Eye (tissue), 1 donor: ENCODE measurements at places on chromosomes 6 and 20.

DNA sequence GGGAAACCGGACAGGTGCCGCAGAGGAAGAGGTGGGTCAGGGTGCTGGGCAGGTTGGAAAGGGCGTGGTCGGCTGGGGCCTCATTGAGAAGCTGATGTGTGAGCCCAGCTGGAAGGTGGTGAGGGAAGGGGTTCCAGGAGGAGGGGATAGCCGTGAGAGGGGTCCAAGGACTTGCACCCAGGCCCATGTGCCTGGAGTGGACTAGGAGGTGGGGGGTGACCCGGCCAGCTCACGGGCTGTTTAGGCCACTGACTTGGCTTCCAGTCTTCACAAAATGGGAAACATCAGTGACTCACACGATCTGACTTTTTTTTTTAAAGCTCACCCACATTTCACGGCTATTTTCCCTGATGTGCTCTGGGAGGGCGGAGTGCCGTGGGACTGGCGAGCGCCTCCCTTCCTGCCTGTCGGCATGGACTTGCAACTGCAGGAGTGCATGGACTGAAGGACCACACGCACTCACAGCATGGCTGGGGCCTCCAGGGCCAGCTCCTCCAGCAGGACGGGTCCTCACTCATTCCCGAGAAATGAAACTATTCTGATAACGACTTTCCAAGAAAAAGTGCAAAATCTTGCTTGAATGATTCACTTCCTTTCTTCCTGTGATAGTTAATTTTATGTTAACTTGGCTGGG, 13.5 kb upstream of the PDE10A start:
- no peak for DNase-seq

DNA sequence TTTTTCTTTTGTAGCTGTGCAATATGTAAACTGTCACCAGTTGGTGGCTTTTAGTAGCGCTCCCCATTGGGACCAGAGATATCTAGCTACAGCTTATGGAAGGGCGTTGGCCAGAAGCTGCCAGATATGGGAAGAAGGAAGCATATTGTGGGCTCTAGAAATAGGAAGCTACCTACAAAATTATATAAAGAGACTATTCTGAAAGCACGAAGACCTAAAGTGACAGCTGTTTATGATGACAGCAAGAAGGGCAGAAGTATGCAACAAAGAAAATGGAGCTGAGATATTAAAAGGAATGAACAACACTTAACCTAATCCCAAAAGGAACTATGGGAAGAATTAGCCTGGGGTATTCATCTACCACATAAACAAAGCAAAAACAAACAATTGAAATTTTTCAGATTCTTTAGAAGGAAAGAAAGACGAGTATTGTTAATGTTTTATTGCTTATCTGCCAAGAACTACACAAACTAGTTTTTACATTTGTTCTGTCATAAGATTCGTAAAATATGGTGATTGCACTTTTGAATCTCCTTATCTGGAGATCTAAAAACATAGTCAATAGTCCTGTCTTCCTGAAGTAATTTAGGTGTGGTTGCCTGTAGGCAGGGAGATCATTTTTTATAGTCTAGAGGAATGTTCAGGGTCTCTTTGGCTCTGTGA, 81.6 kb downstream of the NCOA7 start:
- no peak for DNase-seq

- no peak for DNase-seq
These were observed 9.1 kb upstream of the BTNL2 start for GRCh38 chr6:32416036-32416435.

- no peak for DNase-seq
These were observed 157.4 kb upstream of the TNFAIP3 start for GRCh38 chr6:137709424-137710236.

DNA sequence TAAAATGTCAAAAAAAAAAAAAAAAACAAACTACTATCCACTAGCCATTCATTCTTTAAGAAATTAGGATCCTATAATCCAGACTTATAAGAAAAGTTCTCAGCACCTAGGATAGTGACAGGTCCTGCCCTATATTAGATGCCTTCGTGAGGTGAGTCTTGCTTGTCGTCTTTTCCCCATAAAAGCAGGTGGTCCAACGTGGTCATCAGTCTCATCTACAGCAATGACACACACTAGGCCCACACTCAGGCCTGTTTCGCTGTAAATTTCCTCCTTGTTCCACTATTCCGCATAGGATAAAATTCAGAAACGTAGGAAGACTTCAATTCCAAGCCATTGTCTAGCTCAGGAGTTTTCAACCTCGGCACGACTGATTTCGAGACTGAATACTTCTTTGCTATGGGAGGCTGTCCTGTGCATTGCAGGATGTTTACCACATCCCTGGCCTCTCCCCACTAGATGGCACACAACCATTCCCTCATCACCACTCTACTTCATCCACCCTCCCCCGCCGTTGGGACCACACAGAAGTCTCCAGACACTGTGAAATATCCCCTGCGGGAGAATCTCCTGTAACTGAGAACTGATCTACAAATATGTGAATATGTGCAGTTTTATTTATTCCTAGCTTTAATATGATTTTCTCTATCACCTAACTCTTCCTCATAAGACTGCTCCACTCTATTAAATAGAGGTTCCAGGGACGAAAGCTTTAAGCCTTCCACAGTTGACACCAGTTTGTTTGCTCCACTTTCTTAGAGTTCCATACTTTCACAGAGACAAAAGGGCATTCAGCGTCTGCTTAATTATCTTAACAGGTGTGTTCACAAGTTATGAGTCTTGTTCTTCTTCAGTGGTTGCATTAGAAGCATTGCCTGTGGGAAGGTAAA, 346.3 kb downstream of the BMP2 start:
- DNase-seq: peak; percentile 82

- DNase-seq: peak; percentile 56
These were observed 41.7 kb downstream of the PTCHD4 start for GRCh38 chr6:48069280-48069679.

GRCh38 chr6:77337392-77337791, 125.9 kb downstream of the HTR1B start:
- no peak for DNase-seq

DNA sequence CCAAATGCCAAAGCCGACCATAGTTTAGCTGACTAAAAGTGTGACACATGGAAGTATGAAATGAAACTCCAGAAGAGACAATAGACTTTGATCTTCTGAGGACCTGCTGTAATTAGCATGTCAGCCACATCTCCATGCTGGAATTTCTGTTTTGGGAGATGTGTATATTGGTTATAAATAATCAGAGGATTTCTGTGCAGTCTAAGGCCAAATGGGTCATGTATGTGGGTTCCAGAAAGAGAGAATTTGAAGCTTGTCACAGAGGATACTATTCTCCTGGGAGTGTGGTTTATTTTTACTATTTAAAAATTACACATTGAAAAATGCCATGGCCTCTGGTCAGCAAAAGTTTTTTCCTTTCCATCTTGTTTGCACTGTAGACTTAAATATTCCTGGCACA, 405.5 kb upstream of the PLCB4 start:
- DNase-seq: peak; percentile 19

DNA sequence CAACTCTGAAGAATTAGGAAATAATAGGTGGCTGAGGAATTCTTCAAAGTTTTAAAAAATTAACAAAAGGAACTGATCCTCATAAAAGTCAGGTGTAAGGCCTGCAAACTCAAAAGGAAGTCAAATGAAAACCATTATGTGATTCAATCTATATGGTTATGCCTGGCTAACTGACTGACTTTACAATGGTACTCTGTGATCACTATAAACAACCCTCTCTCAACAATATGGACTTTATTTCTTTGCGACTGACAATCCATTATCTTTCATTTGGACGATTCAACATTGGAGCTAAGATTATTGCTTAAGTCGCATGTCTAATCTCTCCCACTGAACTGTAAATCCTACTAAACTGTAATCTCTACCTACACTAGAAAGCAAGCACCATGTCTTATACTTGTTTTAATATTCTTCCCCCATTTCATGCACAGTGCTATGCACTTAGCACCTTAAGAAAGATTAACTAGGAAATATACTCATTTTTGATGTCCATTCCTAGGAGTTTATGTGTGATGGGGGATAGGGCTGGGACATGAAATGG, 1.4 kb downstream of the STK38 start:
- no peak for DNase-seq
